Cardiac fibroblast (primary cell): ENCODE measurements at places on chromosomes 5 and 9.

DNA sequence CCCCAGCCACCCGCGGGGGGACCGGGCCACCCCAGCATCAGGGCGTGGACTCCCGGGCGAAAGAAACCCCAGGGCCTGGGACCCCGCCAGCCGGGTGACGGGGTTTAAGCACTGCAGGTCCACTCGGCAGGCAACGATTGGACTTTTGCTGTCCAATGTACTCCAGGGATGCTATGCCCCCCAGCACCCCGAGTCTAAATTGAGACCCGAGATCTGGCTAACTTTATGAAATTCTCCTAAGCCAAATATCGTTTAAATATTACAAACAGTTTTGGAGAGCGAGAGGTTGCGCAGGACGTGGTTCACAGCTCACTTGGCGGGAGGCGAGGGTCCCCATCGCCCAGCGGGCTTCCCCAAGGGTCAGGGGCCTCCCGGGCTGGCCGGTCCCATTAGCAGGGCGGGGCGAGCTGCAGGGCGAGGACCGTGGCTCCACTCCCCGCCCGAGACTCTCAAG lies 384 bp upstream of the MRPS2 start:
- no peak for DNase-seq

GRCh38 chr9:2419347-2419746 lies 202.2 kb upstream of the VLDLR start:
- DNase-seq = no peak

- no peak for DNase-seq
Observed at GRCh38 chr5:17004441-17005106, 68.5 kb upstream of the MYO10 start.

DNA sequence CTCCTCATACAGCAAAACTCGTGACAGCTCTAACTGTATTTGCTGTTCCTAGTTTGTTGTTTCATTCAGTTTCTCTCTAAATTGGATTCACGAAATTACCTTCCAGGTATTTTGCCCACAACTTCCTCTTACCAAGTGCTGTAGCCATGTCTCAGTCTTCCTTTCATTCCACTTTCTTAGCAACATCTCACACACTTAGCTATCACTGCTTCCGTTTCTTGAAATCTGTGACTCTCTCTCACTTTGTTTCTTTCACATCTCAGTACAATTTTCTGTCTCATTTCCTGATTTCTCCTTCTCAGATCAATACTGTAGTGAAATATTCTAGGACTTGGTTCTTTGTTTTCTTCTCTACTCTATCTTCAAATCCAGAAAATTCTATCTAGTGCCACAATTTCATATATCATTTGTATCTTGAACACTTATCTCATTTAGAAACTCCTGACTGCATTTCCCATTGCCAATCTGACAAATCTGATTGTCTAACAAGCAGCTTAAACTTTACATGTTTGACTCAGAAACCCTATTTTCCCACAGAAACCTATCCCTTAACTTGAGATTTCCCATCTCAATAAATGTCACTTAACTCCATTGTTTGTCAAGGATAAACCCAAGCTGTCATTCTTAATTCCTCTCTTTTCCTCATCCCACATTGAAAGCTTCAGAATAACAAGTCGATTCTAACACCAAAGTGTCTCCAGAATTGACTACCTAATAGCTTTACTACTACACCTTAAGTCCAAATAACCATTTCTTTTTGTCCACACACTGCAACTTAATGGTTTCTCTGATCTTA lies 303.1 kb downstream of the CDH12 start:
- no peak for DNase-seq

- peak; percentile 28 for DNase-seq
Observed at GRCh38 chr9:20476912-20477521, 145.3 kb downstream of the MLLT3 start.

DNA sequence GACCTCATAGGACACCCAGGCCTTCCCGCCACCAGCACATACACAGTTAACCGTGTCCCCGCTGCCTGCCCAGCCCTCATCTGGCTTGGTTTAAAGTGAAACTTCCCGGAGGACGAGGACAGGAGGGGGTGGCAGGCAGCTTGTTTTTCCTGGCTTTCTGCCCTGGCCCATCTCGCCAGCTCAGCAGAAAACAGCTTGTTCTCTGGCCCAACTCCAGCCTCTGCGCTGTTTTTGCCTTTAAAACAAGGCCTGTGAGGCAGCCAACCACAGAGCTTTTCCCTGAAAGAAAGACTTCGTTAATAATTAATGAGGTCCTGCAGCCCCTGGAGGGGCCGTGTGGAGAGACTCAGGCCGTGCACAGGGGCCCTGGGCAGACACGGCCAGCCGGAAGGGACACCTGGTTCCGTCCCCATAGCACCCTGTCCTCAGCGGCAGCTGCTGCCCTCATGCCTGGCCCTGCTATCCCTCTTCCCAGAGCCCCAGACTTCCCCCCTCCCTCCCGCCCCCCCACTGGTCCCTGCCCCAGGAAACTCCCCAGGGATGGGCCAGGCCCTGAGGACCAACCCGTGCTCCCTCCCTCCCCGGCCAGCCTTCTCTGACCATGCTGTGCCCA lies 108.7 kb downstream of the RXRA start:
- peak; percentile 96 for DNase-seq

DNA sequence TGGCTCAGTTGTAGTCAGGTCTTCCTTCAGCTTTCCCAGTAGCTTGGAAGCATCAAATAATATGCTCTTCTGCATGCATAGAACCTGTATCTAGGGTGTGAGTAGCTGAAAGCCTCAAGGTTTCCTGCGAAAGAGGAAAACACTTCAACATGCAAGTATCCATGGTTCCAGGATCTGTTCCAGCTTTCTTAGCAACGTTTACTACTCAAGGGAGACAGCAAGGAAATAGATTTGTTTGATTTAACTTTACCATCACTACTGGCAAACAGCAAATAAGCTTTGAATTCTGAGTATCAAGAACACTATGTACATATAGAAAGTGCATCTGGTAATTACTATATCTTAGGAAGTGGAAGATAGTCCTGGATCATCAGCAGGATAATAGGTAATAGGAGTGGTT lies 341.0 kb downstream of the PRR16 start:
- DNase-seq = no peak

GRCh38 chr5:133122711-133123110 lies 70.9 kb downstream of the HSPA4 start:
- no peak for DNase-seq

GRCh38 chr5:109589986-109590385 lies 99.7 kb upstream of the MAN2A1 start:
- DNase-seq = peak; percentile 4

GRCh38 chr5:78615697-78616096 lies 32.9 kb downstream of the LHFPL2 start:
- DNase-seq = no peak

DNA sequence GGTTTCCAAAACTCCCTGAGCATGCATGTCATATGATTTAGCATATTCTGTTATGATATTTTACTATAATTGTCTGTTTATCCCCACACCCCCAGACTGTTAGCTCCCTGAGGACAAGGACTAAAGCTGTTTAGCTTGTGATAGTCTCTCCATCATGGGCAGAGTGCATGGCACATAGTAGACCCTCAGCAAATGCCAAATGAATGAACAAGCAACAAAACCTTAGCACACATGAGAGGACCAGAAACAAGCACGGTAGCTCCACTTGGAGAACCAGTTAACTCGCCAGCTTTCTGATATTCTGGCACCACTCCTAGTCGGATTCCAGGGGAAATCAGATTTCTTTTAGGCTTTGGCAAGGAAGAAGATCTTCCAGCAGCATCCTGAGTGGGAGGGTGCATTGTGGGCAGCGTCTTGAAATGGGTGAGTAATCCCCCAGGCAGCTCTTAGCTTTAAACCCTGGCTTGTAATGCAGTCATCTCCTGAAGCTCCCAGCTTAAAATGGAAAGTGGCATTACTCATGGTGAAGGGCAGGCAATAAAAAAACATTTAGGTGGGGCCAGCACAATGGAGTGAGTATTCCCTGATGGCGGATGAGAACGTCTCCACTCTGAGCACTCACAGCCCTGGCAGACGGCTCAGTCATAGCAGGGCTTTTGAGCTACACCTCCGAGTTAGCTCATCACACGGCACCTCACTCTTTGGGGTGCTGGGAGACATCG lies 41.1 kb downstream of the FGF1 start:
- DNase-seq = peak; percentile 98

DNA sequence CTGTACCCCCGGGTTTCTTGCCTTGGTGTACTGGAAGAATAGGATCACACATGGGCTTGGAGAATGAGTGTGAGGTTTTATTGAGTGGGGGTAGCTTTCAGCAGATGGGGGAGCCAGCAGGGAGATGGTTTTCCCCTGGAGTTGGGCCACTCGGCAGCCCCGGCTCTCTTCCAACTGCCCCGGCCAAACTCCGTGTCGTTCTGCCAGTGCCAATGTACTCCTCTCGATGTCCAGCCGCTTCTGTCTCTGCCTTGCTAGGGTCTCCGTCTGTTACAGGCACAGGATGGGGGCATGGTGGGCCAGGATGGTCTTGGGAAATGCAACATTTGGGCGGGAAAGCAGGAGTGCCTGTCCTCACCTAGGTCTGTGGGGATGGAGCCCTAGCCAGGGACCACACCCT lies 7.6 kb upstream of the PLPP6 start:
- no peak for DNase-seq

GRCh38 chr5:77319117-77319804 lies 108.8 kb downstream of the PDE8B start:
- no peak for DNase-seq

- DNase-seq = no peak
Observed at GRCh38 chr5:41559184-41559583, 48.8 kb upstream of the PLCXD3 start.

- DNase-seq = peak; percentile 93
Observed at GRCh38 chr9:127159325-127159801, 36.9 kb upstream of the ANGPTL2 start.

DNA sequence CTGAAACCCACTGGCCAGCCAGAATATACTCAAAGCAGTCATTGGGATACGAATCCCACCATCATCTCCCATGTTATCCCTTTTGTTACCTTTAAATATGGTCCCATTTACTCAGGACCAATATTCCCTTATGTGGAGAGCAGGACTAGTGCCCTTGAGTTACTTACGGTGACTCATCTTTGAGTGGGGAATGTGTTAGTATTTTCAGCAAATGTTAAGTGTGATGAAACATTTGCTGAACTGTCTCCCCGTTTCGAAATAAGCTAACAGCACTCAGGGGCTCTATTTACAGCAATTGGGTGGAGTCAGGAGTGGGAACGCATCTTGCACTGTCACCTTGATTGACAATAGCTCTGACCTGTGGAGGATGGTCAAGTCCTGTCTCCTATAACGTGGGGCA lies 67.4 kb downstream of the CTSL start:
- DNase-seq = peak; percentile 92

- no peak for DNase-seq
Observed at GRCh38 chr9:93093127-93093876, 2.7 kb upstream of the CARD19 start.

- DNase-seq = peak; percentile 70
Observed at GRCh38 chr5:173515526-173515925, 100.9 kb downstream of the BOD1 start.

DNA sequence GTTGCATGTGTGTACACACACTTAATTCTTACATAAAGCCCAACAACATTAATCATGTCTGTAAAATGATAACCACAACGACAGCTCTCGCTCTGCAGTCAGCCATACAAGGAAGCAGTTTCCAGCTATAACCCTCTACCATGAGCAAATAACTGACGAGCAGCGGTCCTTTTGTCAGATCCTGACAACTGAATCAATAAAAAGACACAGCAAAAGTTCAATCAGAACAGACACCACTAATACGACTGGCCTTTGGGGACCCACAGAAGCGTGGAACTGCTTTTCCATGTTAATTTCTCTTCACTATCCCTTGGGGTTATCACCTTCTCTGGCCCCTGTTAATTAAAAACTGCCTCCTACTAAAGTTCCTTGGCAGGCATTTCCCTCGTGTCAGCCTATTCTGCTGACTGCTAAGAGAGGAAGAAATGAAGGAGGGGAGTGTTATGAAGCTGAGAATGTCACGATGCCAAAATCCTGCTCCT lies 722.8 kb upstream of the GRAMD2B start:
- no peak for DNase-seq

GRCh38 chr5:134647750-134648424 lies 698 bp upstream of the SEC24A start:
- DNase-seq = peak; percentile 73
